Endothelial cell of umbilical vein (primary cell): ENCODE measurements at places on chromosomes 13 and 19. TPM values are rescaled to one million over a fixed set of nuclear protein-coding genes. Genes with fewer than 3 reads are reported as not detected.

DNA sequence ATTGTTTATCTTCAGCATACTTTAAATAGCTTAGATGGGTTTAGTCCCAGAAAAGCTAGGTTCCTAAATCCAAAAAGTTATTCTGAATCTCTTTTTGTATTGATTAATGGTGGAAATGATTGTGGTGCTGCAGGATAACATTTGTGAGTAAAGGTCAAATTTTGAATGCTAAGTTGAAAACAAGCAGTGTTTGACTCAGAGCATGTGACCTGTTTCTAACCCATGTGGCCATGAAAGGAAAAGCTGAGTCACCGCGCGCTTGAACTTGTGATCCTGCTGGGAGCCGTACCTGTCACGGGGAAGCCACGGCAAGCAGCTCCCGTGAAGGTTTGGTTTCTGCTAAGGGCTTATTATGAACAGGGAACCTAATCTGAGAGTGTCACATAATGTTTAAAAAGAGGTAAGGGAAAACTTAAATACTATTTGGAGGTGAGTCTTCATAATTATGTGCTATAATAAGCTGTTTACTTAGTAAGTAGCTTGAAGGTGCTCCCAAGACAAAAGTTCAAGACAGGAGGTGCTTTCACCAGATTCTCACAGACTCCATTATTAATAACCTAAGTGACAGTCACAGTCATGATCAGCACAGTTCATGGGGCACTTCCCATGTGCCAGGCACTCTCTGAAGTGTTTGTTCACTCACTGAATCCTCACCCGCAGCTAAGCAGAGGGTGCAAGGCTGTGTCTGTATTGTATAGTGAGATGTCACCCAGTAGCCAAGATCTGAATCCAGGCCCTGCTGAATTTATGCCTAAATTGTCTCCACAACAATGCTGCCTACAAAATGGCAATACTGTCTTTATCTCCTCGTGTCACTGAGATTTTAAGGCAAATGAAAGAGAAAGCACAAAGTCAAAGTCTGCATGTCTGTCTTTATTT, 286.5 kb downstream of the MYO16 start:
- no peaks in the 10 kb centered on the region for H3K36me3 ChIP-seq
- DNase-seq: peak; percentile 97
- H3K27me3 ChIP-seq: no peaks in the 10 kb centered on the region
- H3K27ac ChIP-seq: peak overlapping the region; percentile 80
- H3K4me1 ChIP-seq: peaks cover 25% of the 10 kb centered on the region

The CYP4F12 gene
- not detected in 2 replicates for total RNA-seq

- no peak for DNase-seq
- no peak overlapping the region for H3K27ac ChIP-seq
- no peak overlapping the region for H3K4me3 ChIP-seq
- H3K4me1 ChIP-seq: no peaks in the 10 kb centered on the region
- no peaks in the 10 kb centered on the region for H3K27me3 ChIP-seq
Measured at GRCh38 chr13:29323954-29324353, 271.5 kb downstream of the SLC7A1 start.

DNA sequence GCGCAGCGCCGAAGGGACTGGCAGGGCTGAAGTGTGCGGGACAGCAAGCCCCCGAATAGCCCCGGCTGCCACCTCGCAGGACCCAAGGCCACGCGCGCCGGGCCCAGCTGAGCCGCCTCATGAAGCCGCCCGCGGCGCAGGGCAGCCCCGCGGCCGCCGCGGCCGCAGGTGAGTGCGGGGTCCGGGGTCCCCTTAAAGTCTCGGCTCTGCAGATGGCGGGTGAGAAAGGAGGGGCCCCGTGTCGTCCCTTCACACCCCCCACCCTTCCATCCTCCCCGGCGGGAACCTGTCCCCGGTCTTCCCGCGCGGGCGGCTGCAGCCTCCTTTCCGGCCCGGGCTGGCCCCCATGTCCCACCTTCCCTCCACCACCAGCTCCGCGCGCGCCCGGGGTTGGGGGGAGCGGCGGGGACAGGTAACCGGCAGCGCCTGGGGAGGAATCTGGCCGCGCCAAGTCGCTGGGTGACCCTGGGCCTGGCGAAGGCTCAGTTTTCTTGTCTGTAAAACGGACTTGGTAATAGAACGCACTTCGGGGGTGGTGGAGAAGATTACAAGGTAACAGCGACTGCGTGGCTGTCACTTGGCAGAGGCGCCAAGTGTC, 338 bp downstream of the RGCC start:
- peaks cover 11% of the 10 kb centered on the region for H3K27me3 ChIP-seq
- peak overlapping the region; percentile 49 for H3K27ac ChIP-seq
- H3K4me1 ChIP-seq: peaks cover 20% of the 10 kb centered on the region
- peak overlapping the region; percentile 56 for H3K4me3 ChIP-seq

- H3K4me1 ChIP-seq: no peaks in the 10 kb centered on the region
- H3K27me3 ChIP-seq: no peaks in the 10 kb centered on the region
- H3K4me3 ChIP-seq: no peak overlapping the region
- no peaks in the 10 kb centered on the region for H3K36me3 ChIP-seq
- DNase-seq: no peak
- no peak overlapping the region for H3K27ac ChIP-seq
Measured at GRCh38 chr13:87172166-87172835, 498.9 kb upstream of the SLITRK5 start.

GRCh38 chr13:114043421-114044053, 69.7 kb upstream of the C13orf46 start:
- H3K27ac ChIP-seq: no peak overlapping the region
- no peak overlapping the region for H3K4me3 ChIP-seq
- no peaks in the 10 kb centered on the region for H3K4me1 ChIP-seq
- H3K27me3 ChIP-seq: no peaks in the 10 kb centered on the region

The C19orf85 gene
- total RNA-seq: not detected in 2 replicates

GRCh38 chr13:110576070-110576394, 14.5 kb upstream of the RAB20 start:
- H3K4me1 ChIP-seq: no peaks in the 10 kb centered on the region
- no peak overlapping the region for H3K27ac ChIP-seq
- H3K36me3 ChIP-seq: no peaks in the 10 kb centered on the region
- no peak for DNase-seq
- H3K27me3 ChIP-seq: peaks cover 21% of the 10 kb centered on the region
